AG20443 (cell line): ENCODE measurements at places on chromosomes 2 and 18.

DNA sequence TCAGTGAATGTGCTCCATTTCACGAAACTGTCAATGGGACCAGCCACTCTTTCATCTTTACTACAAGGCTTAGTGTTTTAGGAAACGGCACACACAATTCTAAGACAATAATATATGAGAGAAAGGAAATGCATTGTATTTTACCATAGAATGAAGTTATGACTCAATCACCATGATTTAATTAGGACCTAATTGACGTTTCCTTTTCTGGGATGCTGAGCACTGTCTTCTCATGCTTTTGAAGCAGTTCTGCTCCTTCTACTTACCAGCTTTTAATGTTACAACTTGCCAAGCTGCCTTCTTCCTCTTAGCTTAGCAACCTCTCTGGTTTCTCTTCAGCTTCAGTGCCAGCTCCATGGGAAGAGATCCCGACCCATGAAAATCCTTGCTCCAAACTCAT lies 94.3 kb upstream of the SERPINE2 start:
- no peak for DNase-seq

DNA sequence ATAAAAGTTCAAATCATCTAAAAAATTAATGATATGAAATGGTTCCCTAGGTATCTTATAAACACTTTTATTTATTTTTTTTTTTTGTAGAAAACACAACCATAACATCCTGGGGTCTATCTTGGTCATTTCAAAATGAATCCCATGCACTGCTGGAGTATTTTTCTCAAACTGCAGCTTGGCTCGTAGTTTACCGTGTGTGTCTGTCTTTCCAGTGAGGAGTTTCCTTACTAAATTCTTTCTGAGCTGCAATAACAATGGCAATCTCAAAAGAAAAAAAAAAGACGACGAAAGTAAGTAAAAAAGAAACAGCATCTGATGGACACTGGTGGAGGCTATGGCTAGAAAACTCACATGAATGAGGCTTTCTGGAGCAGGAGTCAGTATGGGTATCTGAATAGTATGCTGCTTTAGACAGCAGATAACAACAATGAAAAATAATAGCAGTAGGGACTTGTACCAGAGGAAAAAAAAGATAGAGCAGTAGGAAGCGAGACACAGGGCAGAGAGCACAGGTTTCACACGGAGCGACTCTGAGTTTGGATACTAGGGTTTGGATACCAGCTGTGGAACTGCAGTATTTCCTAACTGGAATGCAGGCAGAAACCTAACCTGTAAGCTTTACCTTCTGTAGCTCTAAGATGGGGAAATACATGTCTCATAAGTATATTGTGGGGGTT lies 43.5 kb downstream of the CALCRL start:
- peak; percentile 9 for DNase-seq

- DNase-seq = no peak
Observed at GRCh38 chr18:21502661-21503060, 97.8 kb downstream of the ESCO1 start.

DNA sequence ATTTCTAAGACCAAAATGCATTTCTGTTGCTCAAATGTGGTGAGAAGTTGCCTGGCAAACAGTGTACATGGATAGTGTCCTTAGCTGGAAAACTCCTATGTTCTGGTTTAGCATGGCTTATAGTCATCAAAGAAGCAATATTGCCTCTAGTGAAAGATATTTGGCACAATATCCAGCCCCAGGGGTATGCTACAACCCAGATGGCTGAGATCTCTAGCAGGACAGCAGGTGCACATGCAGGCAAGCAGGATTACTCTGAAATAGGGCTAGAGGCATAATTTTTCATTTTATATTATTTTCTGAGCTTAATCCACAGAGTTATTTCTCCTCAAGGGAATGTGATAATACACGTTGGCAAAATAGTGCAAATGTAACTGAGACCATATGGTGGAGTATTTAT lies 34.0 kb downstream of the CCDC195 start:
- no peak for DNase-seq

DNA sequence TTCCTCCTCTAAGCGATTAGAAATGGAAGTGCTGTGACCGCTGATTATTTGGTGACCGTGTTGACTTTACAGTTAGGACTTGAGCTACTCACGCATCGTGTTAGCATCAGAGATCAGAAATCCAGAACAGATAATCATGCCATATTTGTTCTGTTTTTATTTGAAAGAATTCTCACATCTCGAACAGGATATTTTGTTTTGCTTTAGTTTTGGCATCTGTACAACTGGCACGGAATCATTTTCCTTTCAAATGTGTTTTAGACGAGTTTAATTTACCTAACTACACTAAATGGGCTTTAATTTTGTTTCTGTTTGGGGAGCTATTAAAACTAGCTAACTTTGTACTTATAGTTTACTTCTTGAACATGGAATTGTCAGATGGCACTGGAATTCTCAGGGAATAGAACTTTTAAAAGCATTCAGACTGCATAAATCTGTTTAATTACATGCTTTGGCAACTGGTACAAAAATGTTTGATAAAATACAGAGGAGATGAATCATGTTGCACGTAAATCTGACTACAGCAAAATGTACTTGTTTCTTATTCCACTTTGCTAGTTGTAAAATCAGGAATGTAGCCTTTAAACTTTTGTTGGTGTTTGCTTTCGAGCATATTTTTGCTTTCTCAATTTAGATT lies 1.4 kb downstream of the ITPRID2 start:
- peak; percentile 14 for DNase-seq
